WTC11 (cell line): ENCODE measurements at places on chromosomes 16 and 17. TPM values are rescaled to one million over a fixed set of nuclear protein-coding genes. Genes with fewer than 3 reads are reported as not detected.
A peak's percentile ranks its signal among the peaks of the same experiment; 100 is the strongest.

The SLC5A10 gene
- total RNA-seq: 0.09 TPM in 1 of 3 replicates, not detected in the others

GRCh38 chr17:27513849-27514248 is 57.6 kb downstream of the KSR1 start:
- no peak for DNase-seq

DNA sequence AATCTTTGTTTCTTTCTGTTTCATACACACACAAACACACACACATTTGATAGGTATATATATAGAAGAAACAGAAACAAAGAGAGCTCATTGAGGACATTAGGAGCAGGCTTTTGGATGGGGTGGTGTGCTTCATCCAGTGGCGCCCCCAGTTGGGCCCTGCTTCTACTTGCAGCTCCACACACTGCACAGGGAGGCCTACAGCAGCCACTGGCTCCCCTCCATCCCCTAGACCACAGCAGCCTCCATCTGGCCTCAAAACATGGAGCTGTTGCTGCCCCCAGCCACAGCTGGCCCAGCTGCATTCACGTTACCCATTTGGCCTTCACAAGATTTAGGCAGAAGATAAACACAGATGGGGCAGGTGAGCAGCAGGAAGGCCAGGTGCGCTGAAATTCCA is 33.1 kb upstream of the NF1 start:
- DNase-seq: peak; percentile 53

DNA sequence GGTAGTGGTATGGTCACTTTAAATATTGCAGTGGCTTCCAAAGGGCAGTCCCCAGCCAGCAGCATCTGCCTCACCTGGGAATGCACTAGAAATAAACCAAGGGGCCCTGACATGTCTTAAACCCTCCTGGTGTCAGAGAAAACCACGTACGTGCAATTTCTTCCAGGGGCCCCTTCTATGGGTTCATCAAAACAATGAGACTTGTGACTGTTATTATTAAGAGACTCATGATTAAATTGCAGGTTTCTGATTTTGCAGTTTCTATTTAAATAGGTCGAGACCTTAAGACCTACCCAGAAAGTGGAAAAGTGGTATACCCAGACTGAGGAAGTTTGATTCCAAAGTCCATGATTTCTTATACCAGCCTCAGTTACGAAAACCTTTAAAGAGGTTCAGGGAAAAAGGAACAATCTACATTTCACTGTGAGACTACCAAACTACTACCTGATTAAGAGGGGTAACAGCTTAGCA is 746 bp upstream of the POLG2 start:
- no peak for DNase-seq

GRCh38 chr16:50702725-50703124 is 9.3 kb downstream of the NOD2 start:
- no peak for DNase-seq

DNA sequence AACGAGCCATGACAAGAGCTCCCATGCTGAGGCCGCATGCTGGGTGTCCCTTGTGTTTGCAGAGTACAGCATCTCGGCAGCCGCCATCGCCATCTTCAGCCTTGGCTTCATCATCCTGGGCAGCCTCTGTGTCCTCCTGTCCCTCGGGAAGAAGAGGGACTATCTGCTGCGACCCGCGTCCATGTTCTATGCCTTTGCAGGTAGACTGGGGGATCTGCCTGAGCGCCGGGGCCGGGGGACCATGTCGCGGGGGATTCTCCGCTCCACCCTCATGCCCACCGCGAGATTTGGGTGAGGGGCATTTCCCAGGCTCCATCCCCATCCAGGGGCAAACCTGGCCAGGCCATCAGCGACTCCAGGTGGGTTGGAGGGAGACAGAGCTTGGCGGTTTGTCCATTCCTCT is 10.7 kb downstream of the CACNG1 start:
- no peak for DNase-seq
